ENCODE measurements at places on chromosomes 7 and 10.

GRCh38 chr7:85950418-85950817 lies 693.3 kb upstream of the GRM3 start:
- no peak for DNase-seq

- DNase-seq, result no peak
These were observed 7.0 kb downstream of the RTKN2 start for GRCh38 chr10:62261666-62262065.

DNA sequence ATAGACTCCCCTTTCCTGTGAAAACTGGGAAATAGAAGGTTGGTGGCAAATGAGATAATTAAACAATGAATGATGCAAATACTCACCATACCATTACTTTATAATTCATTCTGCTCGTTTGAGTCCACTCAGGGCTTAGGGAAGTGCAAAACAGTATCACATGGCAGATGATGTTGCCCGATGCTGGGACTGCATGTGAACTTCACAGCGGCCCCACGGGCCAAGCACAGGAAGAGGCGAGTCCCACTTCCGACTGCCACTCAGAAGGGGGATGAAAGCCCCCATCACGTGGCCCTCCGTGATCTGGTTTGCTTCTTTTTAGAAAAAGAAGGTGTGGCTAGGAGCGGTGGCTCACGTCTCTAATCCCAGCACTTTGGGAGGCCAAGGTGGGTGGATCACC lies 71.5 kb downstream of the PRPF18 start:
- no peak for DNase-seq

GRCh38 chr10:102629661-102630614 lies 14.3 kb upstream of the TRIM8 start:
- no peak for DNase-seq

GRCh38 chr7:14048889-14049288 lies 59.4 kb upstream of the ETV1 start:
- no peak for DNase-seq

DNA sequence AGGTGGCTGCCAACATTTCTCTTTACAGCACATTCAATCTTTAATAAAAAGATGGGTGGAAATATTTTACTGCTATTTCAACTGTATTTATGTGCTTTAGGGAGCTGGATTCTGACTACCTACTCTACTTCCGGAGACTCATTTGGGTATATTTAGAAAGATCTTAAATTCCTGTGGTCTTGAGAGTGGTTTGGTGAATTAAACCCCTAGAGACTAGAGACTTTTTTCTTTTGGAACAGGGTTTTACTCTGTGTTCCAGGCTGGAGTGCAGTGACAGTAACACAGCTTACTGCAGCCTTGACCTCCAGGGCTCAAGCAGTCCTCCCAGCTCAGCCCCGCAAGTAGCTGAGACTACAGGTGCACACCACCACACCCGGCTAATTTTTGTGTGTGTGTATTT lies 79.0 kb upstream of the HABP2 start:
- no peak for DNase-seq

- no peak for DNase-seq
These were observed 33.6 kb upstream of the DNMBP start for GRCh38 chr10:100043344-100043743.

DNA sequence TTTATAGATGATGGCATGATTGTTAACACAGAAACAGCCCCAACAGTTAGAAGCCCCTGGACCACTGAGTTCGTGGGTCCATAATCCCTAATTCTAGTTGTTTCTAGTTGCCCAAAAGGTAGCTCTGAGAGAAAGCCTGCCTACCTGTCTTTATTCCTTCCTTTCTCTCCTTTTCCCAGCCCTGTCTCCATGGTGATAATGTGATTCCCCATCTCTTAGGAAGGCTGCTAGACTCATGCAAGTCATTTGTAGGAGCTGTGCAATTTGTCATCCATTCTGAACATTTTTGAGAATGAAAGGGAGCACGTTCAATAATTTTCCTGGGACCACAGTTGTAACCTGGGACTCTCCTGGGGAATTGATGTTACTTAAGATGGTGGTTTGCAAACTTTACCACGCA lies 183.4 kb downstream of the EMX2 start:
- no peak for DNase-seq

DNA sequence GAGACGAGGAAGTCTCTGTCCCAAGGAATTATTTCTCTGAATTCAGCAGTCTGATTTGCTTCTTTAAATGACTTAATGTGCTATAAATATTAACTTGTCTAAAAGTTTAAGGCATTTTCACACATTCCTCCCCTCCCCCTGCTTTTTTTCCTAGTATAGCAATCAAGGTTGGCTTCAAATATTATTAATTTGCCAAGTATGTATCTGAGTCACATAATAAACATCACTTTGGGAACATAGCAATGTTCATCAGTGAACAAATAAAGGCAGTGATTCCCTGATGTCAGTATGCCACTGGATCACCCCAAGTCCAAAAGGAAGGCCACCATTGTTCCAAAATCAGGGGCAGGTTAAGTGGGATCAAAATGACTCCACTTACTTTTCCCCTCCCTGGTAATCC lies 40.5 kb downstream of the PDE6C start:
- DNase-seq, result no peak

DNA sequence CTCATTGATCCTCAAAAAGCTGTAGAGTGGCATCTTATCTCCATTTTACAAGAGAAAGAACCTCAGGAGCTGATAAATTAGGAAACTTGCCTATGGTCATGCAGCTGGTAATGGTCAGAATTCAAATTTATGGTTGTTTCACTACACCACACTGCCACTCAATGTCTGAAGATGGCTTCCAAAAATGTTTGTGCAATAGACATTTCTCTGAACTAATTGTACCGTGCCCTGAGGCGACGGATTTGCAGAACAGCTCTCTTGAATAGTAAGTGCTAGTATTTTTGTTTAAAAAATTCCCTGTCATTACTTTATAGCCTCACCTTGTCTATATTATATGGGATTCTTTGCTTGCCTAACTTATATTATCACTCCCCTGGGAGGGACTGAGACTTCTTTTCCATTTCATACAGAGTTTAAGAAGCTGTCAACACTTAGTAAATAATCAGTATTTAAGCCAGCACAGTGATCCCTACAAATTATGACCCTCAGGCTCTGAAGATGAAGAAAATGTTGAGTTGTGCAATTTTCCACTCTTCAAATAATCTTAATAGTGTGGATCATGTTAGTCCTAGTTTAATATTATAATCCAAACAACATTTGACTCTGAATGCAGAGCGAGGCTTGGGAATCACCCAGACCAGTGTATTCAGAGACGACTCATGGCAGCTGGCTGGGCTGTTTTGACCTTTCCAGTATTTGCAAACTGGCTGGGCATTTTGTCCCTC lies 346.6 kb downstream of the PTEN start:
- DNase-seq, result no peak

DNA sequence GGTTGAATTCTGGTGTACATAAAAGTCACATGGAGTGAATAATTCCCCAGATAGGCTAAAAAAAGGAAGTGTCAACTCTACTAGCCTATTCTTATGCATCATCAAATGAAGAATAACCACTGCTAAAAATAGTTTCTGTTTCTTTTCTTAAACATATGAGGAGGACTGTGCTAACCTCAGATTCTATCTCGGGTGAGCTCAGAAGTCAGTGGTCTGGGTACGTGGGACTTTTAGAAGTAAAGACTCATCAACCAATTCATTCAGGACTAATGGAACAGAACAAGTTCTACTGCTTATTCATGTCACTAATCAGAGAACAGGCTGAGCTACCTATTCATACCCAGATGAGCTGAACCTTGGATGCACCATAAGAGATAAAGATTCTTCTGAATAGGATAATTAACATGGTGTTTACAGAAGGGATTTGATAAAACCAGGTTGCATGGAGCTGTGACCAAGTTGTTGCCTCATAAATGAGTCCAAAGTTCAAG lies 9.5 kb upstream of the ASAH2 start:
- no peak for DNase-seq

- no peak for DNase-seq
These were observed 63.1 kb downstream of the TLL2 start for GRCh38 chr10:96450529-96451207.

DNA sequence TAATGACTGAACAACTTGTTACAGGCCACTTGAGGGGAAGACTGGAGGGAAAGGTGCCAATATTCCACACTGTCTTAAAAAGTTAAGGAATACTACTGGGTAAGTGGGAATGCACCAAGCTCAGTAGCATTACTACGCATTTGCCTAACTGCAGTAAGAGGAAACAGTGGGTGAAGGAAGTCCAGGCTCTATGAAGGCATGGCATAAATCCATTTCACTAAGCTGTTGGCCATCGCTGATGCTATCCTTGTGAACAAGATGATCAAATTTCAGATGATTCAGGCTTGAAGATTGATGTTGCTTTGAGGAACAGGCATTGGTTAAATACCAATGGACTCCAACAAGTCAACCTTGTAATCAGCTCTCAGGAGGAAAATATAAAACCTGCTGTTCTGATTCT lies 44.2 kb upstream of the TES start:
- no peak for DNase-seq

All from activated CD8-positive, alpha-beta memory T cell treated with anti-CD3 and anti-CD28 coated beads, Interleukin-2, amount 50 U/mL, for 4 hours (primary cell).